Stimulated activated CD8-positive, alpha-beta memory T cell treated with anti-CD3 and anti-CD28 coated beads, Interleukin-4, amount 100 ng/mL, for 1 hour (primary cell): ENCODE measurements at places on chromosomes 16 and 17.

DNA sequence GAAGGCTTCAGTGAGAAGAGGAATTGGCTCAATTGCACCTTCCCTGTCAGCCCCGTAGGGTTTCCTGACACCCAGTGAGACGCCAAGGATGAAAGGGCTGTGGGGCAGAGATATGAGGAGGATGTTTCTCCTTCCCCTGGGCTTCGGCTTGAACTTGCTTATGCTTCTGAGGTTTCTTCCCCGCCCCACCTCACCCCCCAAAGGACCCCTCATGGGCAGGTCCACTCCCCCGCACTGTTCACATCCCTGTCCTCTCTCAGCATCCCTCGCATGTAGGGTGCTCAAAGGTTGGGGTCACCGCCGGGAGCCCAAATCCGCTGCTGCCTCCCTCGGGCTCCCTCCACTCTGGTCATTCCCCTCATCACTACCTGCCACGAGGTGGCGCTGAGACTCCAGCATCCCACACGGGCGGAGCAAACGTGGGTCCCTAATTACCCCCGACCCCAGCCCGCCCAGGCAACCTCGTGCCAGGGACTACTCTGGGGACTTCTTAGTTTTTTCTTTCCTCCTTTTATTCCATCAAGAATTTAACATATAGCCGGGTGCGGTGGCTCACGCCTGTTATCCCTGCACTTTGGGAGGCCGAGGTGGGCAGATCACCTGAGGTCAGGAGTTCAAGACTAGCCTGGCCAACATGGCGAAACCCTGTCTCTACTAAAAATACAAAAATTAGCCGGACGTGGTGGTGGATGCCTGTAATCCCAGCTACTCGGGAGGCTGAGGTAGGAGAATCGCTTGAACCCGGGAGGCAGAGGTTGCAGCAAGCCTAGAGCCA is 3.3 kb upstream of the TRARG1 start:
- DNase-seq: no peak

GRCh38 chr16:86317813-86318650 is 192.3 kb upstream of the FOXF1 start:
- no peak for DNase-seq

DNA sequence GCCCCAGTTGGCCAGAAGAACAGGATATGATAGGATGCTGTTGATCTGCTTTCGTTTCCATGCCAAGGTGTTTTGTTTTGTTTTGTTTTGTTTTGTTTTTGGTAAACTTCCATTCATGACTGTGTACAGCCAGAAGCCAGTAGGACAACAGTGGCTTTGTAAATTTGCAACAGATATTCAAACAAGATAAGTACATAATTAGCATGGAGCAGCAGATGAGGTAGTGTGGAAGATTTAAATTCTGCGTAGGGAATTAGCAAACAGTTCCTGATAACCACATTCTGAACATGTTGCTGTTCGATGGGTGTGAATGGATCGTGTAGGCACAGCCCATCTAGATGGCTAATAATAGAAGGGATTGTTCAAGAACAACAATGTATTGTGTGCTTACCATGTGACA is 1080.1 kb upstream of the RBFOX1 start:
- no peak for DNase-seq

DNA sequence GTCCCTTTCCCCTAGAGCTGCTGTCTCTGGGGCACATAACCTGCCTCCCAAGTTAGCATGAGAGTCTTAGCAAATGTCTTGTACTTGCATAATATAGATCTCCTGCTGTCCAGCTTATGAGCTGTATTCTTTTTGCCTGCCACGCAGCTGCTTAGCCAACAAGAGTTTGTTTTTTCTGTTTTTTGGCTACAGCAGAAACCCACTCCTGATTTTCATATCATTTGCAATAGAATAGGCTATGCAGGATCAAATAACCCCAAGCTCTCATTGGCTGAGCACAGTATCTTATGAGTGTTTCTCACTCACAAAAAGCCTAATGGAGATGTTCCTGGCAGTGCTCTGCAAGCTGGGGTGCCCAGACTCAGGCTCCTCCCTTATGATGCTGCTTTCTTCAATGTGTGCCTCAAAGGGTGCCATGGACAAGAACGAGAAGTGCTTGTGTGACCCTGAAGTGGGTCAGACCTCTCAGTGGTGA is 23.1 kb downstream of the B9D1 start:
- no peak for DNase-seq

DNA sequence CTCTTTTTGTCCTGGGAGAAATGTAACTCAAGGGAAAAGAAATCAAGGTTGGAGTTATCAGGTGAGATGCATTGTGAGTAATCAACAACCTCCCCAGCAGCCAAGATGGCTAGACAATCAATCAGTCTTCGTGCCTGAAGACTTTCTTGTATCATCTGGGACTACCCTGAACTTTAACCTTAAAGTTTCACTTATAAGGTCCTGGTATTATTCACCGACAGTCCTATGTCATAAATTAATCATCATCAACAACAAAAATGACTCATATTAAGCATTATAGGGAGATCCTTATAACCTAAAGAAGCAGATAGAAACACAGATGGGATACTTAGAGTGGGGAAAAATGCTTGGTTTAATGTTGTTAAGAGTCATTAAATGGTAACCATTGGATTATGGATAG is 7.7 kb upstream of the TEKT3 start:
- DNase-seq: no peak

- no peak for DNase-seq
These were observed 5.3 kb upstream of the FAAP100 start for GRCh38 chr17:81557276-81558114.

- DNase-seq: no peak
These were observed 141.3 kb upstream of the NETO2 start for GRCh38 chr16:47284999-47285398.

GRCh38 chr16:54937671-54938211 is 7.1 kb downstream of the IRX5 start:
- DNase-seq: no peak

- no peak for DNase-seq
These were observed 16.3 kb upstream of the CDH15 start for GRCh38 chr16:89155184-89155679.

GRCh38 chr17:48429638-48430586 is at the start of gene SKAP1:
Gene SKAP1 (minus strand): TSS chr17:48430214.
- DNase-seq: no peak

DNA sequence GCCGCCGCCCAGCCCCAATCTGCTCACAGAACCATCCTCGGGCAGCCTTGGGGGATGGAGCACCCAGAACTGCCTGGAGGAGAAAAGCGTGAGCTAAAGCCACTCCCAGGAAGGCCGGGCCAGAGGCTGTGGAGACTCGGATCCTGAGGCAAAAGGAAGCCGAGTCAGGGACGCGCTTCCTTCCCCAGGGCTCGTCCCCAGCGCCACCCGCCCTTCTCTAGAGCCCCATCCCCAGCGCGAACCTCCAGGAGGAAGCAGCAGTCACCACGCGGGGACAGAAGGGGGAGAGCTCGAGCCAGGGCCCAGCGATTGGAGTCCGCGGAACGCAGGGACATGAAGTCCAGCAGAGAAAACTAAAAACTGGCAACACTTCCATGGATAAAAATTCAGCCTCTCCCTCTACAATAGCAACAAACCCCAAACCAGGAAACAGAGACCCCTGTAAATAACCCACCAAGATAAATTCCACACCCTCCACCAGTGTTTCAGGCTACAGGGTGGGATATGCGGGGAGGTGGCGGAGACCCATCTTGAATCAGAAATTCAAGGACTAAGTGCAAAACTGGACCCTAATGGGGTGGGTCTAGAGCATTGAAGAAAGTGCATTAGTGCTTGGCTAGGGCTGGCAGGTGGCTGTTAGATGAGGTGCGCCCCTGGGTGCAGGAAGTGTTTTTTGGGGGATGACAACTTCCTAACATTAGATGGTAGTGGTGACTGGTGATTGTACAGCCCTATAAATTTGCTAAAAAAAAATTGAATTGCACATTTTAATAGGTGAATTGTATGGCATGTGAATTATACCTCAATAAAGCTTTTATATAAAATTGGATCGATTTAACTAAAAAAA is 116.1 kb upstream of the METRNL start:
- no peak for DNase-seq

GRCh38 chr16:71338193-71338592 is 20.3 kb upstream of the CALB2 start:
- no peak for DNase-seq

- peak; percentile 48 for DNase-seq
These were observed 11.1 kb downstream of the LPO start for GRCh38 chr17:58249270-58250133.
